Activated effector memory CD4-positive, alpha-beta T cell treated with anti-CD3 and anti-CD28 coated beads, Interleukin-2, amount 50 U/mL, for 16 hours (primary cell): ENCODE measurements at places on chromosomes 2 and 18.

DNA sequence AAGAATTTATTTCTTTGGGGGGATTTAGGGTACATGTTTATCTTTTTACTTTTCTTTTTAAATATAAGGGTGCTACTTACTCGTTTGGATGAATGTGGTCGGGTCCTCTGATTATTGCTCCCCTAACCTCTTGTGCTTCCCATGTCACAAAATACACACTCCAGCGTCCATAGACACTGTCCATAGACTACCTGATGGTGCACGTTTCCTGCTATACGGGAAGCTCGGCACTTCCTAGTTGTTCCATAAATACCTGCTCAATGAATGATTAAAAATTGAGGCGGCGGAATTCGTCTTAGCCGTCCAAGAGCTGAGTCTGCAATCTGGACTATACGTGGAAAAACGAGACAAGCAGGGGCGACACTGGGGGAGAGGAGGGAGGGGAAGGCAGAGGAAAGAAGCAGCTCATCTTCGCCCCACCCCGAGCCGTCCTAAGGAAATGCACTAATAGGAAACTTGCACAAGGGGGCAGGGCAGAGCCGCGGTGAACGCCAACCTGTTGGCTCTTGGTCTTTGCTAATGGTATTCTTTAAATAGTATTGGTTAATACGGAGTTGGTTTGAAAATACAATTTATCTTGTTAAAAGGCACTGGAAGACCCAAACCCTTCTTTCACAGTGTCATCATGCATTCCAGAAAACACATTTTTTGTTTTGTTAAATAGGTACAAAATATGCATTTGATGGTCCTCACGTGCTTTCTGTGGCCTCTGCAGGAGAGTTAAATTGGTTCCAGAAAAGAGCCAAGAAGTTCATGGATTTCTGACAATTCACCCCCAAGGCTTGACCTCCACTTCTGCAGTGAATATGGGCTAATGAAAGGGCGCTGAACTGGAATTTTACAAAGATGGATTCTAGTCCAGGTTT is 73.0 kb upstream of the KCTD1 start:
- no peak for DNase-seq

- DNase-seq, result no peak
These were observed 129.9 kb downstream of the SPTBN1 start for GRCh38 chr2:54586062-54586461.

GRCh38 chr2:25073025-25073424 is 31.1 kb downstream of the EFR3B start:
- DNase-seq, result no peak

DNA sequence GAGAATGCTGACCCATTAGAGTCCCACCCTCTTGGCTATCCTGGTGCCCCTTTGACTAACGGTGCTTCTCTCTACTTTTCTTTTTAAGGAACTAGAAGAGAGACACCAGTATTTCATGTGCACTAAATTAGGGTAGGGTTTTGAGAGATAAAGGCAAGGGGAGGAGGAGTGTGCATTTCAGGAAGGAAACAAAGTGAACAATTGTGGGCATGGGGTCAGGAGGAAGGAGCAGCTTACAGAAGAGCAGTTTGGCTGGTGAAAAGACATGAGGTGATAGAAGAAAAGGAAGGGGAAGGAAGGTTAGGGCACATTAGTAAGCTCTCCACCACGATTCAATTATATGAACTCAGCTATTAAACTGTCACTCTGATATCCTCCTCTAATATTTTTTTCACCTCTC is 105.8 kb upstream of the CTAGE1 start:
- DNase-seq, result no peak

DNA sequence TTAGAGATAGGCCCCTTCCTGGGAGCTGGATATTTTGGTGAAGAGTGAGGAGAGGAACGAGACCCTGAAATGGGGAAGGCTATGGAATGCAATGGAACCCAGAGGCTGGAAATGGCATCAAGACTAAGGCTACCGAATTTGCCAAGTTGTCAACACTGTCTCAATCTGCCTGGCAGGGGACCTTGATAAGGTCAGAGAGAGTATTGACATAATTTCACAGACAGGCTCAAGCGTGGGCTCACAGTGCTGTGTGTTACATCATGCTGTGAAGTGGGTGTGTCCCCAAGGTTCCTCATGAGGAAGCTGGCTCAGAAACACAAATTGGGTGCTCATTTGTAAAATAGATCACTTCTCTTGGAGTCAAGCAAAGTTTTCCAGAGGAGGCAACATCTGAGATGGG is 51.8 kb upstream of the CYRIA start:
- DNase-seq, result no peak

DNA sequence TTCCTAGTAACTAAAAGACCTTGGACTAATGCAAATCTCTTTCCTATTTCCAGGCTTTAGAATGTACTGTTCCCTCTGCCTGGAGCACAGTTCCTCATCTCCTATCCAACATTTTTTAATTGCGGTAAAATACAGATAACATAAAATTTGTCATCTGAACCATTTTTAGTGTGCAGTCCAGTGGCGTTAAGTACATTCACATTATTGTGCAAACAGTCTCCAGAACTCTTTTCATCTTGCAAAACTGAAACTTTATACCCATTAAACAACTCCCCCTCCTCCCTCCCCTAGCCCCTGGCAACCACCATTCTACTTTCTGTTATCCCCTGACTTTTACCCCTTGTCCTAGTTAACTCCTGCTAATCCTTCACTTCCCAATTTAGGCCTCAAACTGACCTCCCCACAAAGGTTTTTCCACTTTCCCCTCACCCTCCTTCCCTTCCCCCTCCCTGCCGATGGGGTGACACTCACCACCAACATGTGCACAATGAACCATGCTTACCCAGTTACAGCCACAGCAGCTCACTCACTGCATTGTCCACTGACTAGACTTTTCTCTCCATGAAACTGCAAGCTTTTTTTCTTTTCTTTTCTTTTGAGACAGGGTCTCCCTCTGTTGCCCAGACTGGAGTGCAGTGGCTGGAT is 54.8 kb downstream of the KIAA2012 start:
- no peak for DNase-seq

- DNase-seq, result no peak
These were observed 2.2 kb upstream of the PARD3B start for GRCh38 chr2:204542982-204543608.

DNA sequence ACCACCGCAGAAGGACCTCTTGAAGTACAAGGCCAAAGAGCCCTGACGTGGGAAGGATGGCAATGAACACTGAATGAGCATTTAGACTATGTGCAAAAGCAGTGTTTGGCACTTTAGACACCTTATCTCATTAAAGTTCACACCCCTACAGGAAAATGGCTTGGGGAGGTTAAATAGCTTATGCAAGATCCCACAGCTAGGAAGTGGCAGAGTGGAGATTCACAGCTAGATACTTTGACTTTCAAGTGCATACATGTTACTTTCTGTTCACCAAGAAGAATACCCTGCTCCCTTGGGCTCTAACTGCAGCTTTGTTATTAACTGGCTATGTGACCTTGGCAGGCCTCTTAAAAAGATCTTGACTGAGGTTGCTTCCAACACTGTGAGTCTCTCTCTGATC is 58.2 kb downstream of the ICOS start:
- DNase-seq, result no peak

- no peak for DNase-seq
These were observed 365.3 kb downstream of the SATB2 start for GRCh38 chr2:199092419-199092818.

DNA sequence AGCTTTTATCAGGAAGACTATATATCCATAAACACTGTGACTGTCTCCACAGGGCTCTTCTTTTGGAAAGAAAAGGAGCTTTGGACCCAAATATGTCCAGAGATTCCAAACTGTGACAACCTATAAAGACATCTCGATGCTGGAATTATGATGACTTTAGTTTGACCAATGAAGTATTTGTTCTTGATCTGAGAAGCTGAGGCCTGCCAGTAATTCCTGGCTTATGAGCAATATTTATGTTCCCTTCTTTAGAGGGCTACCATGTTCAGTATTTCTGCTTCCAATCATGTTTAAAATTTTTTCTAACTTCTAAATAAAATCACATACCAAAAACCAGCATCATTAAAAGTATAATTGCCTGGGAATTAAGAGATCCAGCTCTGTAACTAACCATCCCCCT is 41.1 kb downstream of the FEZ2 start:
- no peak for DNase-seq

DNA sequence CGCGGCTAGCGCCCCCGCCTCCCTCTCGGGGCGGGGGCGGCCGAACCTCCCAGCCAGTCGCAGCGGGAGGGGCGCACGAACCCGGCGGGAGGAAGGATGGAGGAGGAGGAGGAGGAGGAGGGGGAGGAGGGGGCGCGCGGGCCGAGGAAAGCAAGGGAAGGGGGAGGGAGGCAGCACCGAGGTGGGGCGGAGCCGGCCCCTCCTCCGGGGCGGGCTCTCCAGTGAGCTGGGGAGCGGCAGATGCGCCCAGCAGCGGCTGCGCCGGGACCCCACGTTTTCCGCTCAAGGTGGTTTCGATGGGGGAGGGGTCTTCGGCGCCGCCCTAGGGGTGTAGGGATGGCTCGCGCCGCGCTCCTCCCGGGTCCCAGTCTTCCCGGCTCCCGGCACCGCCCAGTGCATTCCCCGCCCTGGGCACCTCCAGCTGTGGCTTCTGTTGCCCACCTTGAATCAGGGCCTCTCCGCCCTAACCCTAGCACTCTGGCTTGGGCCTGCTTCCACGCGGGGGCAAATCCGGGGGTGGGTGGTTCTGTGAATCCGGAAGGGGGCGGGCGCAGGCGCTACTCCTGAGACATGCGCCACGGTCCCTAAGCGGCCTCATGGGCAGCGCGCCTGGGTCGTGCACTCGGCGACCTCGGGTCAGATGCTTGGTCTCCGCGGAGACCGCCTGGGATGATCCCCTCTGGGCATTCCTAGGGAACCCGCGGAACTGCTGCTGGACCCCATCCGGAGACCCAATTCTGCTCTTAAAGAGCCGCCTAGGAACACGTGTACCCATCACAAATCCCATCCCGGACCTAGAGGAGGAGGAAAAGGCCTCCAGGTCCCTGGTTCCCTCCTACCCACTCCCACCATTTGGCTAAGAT is at the start of gene FBXO41:
FBXO41 (minus strand) TSS at position 183 of the 863 bp plus-strand sequence. CDS start 14,848 bp downstream, outside the sequence.
- DNase-seq, result peak; percentile 87

DNA sequence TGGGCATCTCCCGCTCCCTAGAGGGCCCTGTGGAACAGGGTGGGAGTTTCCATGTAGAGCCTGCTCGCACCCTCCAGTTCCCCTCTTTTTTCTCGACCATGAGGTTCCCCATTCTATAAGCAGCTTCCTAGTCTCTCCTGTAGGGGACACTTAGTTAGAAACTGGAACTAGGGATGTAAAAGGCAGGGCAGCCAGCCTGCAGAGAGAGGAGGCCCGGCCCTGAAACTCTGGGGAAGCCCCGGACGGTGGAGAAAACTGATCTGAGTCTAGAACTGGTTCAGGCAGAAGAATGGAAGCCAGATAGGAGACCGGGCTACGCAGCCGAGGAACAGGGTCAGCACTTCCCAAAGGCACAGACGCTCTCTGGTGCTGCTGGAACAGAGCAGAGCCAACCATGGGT is 51.6 kb upstream of the ATG16L1 start:
- no peak for DNase-seq

- no peak for DNase-seq
These were observed 89.9 kb upstream of the CD226 start for GRCh38 chr18:70037431-70038061.

GRCh38 chr2:223886726-223887125 is 49.3 kb upstream of the AP1S3 start:
- no peak for DNase-seq

DNA sequence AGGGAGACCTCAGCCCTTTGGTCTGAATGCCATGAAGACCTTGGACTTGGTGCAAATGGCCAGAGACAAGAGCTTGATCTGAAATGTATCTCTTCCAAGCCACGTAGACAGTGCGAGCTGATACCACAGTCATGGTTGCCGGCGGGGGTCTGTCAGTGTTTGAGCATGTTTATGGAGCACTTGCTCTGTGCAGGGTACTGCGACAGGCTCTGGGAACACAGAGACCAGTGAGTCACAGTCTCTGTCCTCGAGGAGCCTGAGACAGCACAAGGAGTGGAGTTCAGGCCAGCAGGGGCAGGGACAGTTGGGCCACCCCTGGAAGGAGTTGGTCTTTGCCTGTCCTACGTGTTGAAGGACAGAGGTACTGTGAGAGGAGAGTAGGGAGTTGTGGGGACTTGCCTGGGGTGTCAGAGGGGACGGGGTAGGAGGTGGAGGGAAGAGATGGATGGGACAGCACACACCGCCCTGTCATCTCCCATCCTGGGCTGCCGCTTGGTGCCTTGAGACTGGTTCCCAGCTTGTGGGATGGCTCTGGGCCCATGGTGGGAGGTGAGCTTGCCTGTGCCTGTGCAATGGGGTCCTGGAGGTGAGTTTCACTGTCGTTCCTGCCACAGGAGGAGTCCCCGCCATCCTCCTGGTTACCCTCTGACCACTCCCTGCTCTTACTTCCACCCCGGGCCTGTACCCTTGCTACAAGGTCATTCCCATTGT is 39.5 kb downstream of the ATP6V1C2 start:
- DNase-seq, result peak; percentile 38

GRCh38 chr2:173681881-173682650 is 283.1 kb downstream of the SP3 start:
- DNase-seq, result no peak

- no peak for DNase-seq
These were observed 1234.4 kb downstream of the SUCLG1 start for GRCh38 chr2:83224591-83225200.

GRCh38 chr2:111705711-111706336 is 178.2 kb downstream of the ANAPC1 start:
- peak; percentile 77 for DNase-seq

DNA sequence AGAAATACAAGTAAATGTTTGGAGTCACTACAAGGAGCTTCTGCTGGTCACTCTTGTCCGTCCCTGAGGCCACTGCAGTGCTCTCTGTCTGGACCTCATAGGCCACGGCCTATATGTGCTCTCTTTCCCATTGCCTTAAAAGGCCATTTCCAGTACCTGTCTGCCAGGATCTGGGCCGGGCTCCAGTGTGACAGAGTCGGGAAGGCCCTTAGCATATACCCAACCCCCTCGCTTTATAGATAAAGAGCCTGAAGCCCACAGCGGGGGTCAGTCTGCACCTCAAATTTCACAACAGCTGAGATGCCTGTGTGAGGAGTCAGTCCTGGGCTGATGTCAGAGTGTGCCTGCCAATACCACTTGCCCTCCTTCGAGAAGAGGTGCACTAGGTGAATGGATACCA is 39.9 kb downstream of the ADD2 start:
- DNase-seq, result no peak

- peak; percentile 92 for DNase-seq
These were observed 22.7 kb upstream of the PDIA6 start for GRCh38 chr2:10835052-10835970.

- DNase-seq, result no peak
These were observed 16.8 kb upstream of the KCNJ3 start for GRCh38 chr2:154681741-154682140.

DNA sequence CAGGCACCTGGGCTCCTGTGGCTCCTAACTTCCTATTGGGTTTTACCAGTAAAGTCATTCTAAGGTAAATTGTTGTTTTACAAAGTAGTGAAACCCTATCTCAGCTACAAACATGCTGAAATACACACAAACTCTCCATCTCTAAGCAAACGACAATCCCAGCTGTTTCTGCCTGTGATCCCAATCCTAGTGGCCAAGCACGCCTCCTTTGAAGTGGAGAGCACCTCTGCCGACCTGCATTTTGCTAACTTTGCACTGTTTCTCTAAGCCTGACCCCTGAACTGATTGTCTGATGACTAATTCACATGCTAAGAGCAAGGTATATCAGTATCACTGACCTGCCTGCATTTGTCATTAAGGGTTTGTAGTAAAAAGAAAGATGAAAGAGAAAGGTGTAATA is 124.3 kb downstream of the PAX3 start:
- DNase-seq, result no peak

- no peak for DNase-seq
These were observed 101.7 kb upstream of the PGAP1 start for GRCh38 chr2:197028230-197028629.
